ENCODE measurements at places on chromosomes 6 and 20.
A peak's percentile ranks its signal among the peaks of the same experiment; 100 is the strongest.

GRCh38 chr6:127453845-127454619, 5.2 kb downstream of the KIAA0408 start:
- DNase-seq = no peak

GRCh38 chr6:21887231-21888185, 294.0 kb downstream of the SOX4 start:
- DNase-seq = no peak

- DNase-seq = no peak
Measured at GRCh38 chr6:65700561-65700960, 6.5 kb downstream of the EYS start.

- no peak for DNase-seq
Measured at GRCh38 chr6:18503593-18504231, 116.6 kb downstream of the RNF144B start.

DNA sequence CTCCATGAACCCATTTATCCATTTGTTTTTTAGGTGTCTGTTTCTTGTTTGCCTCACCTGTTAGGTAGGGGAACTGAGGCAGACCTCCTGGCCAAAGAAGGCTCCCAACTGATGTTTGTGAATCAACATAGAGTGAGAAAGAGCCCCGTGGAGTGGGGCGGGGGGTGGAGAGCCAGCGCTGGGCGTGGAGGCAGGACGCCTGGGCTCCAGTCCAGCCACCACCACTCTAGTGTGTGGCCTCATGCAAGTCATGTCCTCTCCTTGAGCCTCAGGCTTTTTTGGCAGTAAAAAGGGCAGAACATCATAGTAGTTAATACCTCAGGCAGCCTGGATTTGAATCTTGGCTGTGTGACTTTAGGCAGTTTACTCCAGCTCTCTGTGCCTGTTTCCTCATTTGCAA, 42.2 kb upstream of the SCRT2 start:
- DNase-seq = no peak

GRCh38 chr20:49727478-49727877, 13.8 kb upstream of the B4GALT5 start:
- DNase-seq = no peak

GRCh38 chr20:34546751-34547181, 11.8 kb upstream of the MAP1LC3A start:
- no peak for DNase-seq

GRCh38 chr20:30376767-30377658, 880.5 kb upstream of the DEFB115 start:
- peak; percentile 95 for DNase-seq

GRCh38 chr6:19382676-19383075, 454.5 kb upstream of the ID4 start:
- no peak for DNase-seq

DNA sequence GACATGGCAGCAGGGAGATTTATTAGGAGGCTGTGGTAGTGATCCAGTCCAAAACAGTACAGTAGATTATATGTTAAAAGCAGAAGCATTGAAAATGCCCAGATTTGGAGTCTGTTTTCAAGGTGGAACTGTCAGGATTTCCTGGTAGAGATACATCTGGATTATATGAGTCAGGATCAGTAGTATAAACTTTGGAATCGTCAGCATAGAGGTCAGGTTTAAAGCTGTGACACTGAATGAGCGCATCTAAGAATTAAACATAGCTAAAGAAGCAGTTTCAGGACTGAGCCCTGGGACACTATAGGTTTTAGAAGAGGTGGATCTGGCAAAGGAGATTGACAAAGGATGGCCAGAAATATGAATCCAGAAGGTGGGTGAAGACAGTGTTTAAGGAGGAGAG, 60.4 kb downstream of the RNF144B start:
- DNase-seq = no peak

GRCh38 chr20:1061484-1062221, 56.7 kb upstream of the PSMF1 start:
- DNase-seq = no peak

DNA sequence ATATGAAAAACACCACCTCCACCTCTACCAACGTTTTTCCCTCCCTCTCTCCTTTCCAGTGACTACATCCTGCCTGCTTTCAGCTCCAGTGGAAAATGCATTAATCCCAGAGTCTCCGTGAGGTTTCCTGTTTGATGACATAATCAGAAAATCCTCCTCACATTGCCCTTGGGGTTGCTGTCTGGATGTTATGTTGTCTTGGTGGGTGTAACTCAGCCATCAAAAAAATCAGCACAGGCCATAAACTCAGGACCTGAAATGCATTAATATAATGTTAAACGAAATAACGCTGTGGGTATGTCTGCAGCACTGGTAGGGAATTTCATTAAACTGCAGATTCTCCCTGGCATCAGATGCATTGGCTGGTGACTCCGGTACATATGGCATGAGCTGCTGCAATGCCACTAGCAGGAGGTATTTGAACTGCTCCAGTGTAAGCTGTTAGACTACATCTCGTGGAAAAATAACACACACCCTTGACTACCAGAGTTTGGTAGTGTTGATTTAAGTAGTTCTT, 297.8 kb downstream of the PRL start:
- DNase-seq = no peak

- peak; percentile 79 for DNase-seq
Measured at GRCh38 chr6:169724494-169725124, at the start of gene PHF10. Gene PHF10 (minus strand): TSS chr6:169724500. CDS start chr6:169723931, 569 bp downstream.

DNA sequence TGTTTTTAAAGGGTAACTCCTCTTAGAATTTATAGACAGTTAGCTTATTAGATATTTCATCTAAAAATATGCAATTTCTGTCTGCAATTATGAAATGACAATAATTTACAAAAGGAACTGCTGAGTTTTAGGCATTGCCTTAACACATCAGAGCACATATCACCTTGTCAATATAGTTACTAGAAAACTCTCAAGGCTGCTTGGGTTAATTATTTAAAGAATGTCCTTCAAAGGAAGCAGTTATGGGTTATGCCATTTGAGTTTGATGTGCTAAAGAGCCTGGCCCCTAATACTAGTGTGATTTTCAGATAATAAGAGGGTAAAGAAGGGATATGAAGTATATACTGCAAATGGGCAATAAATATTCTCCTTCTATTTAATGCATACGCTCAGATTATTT, 192.5 kb downstream of the EPHA7 start:
- no peak for DNase-seq

DNA sequence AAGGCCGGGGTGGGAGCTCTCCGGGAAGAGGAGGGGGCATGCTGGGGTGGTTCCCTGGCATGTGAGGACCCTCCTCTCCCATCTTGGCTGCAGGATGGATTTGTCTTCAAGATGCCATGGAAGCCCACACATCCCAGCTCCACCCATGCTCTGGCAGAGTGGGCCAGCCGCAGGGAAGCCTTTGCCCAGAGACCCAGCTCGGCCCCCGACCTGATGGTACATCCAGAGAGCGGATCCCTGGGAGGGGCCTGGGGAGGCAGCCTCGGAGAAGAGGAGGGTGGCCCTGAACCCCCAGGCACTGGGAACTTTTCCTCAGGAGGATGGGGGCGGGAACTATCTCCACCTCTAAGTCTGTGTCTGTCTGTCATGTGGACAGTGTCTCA, 4.8 kb downstream of the CDC25B start:
- no peak for DNase-seq

DNA sequence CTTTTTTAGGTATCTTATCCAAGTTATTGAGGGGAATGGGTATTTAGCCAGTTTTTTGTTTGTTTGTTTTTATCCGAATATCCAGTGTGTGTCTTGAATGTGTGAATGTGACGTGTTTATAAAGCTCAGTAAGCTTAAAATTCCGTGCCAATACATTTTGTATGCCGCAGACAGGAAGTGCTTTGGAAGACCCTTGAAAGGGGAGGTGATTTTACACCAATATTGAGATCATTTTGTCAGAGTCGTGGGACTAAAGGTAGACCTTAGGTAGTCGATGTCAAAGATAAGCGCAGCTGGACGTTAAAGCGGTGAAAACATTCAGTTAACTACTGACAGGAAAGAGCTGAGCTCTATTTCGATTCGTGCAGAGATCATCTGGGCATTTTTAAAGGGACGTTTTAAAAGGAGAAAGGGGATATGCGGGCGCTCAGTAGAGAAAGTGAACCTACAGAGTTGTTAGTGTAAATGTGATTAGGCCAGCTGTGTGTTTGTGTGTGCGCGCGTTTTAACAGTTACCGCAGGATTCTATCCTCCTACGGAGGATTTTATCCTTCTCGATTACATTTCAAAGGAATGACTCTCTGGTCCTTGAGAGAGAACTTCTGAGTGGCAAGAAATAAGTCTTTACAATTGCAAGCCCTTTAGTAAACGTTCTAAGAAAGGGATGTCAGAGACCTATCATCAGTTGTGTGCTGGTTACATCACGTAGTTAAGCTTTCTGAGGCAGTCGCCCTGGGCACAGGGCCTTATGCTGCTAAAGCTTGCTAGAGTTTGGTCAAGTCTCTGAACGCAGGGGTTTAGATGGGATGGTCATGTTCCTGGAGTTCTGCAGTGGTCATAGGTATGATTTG, 625 bp upstream of the ECHDC1 start:
- no peak for DNase-seq

DNA sequence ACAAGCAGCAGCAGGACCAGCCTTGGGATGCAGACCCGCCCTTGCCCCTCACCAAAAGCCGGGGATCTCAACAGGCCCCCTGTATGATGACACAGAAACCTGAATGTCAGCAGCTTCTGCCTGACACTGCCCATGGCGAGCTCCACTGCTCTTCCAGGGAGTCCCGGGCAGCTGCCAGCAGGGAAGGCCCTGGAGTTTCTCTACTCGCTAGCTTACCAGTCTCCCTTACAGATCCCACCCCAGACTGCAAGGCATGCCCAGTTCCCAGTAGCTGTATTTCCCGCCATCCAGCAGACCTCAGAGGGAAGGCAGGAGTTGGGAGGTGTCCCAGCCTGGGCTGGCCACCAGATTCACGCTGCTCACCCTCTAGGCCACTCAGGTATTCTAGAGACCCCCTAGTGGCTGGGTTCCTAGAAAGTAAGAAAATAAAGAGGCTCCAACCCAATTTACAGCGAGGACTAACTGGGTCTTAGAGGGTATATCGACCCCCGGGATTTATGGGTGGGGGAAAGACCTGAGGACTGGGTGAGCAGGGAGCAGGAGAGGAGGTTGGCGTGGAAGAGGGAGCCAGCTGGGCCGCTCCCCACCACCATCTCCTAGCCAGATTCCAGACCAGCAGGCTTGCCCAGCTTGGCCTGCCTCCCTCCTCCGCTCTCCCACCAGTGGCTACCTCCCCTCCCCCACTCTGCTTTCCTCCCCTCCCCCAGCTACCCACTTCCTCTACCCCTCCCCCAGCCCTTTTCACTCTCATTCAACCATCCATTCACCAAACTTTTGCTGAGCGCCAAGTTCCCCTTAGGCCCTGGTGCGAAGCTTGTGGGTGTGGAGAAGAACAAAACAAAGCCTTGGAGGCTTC, 9.7 kb upstream of the HMGA1 start:
- DNase-seq = no peak

GRCh38 chr6:163253556-163254213, 160.8 kb upstream of the QKI start:
- DNase-seq = no peak

DNA sequence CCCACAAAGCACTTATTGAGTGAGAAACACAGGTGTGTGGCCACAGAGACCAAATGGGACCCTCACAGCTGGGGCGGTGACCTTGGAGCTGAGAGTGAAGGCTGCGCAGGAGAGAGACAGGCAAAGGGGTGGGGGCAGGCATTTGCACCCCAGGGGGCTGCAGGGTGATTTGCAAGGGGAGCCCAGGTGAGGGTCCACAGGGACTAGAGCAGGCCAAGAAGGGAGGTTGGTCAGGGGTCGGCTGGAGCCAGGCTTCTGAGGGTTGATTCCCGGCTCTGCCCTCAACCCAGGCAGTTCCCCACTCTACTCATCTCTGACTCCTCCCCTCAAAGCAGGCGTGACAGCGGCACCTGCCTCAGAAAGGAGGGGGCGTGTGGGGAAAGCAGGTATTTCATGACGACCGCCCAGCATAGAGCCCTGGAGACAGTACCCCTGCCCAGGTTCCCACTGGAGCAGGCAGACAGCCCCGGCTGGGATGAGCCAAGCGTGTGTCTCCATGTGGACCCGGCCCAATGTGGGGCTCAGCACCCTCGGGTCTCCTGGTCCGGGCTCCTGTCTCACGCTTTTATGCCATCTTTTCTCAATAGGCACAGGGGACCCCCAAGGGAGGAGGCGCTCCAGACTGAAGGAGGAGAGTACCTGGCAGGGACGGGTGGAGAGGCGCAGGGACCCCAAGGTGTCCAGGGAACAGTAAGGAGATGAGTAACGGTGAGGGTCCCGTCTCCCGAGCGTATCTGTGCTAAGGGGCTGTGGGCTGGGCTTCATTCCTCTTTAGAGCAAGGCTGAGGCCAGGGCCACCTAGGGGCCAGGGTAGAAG, 3.1 kb upstream of the MRGBP start:
- no peak for DNase-seq

DNA sequence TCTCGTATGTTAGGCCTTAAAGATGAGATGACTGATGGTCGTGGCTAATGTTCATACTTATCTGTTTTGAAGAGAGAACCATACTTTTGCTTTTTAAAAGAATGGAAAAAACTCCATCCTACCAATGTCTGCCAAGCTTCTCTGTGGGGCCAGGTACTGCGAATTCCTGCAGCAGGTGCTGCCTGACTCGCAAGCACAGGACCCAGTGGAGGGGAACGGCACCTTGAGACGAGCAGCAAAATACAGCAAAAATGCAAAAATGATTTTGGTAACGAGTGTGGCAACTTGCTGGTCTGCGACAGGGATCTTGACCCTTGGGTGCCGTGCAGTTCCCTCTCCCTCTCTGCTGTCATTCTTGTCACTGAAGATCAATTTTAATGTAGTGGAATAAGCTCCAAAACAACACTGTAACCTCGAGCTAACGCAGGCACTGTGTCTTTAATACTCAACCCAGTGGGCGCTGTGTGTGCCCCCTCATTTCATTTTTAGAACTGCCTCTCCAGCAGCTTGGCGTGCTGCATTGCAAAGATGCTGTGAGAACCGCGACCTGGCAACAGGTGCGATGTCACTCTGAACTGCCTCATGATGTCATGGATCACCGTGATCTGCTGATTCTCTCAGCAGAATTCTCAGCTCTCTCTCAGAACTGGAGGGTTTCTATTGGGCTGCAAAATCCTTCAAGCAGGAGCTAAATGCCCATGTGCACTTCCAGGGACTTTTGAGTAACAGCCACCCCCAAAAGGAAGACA, 51.6 kb downstream of the RAMACL start:
- no peak for DNase-seq

GRCh38 chr20:63955281-63955826, 862 bp downstream of the UCKL1 start:
- DNase-seq = no peak

DNA sequence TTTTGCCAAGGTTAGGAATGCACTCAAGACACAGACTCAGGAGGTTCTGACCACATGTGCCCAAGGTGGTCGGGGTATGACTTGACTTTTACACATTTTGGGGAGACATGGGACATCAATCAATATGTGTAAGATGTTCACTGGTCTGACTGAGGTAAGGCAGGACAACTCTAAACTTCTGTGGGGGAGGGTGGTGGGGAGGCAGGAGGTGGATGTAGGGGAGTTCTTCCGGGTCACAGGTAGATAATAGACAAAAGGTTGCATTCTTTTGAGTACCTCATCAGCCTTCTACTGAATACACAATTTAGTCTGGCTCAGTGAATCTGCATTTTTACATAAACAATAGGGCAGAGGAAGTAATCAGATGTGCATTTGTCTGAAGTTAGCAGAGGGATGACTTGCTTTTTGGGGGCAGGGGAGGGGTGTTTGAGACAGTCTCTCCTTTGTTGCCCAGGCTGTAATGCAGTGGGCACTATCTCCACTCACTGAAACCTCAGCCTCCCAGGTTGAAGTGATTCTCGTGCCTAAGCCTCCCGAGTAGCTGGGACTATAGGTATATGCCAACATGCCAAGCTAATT, 10.9 kb downstream of the ECHDC1 start:
- DNase-seq = no peak

Data from stimulated activated effector memory CD8-positive, alpha-beta T cell treated with anti-CD3 and anti-CD28 coated beads, Interleukin-12 subunit alpha, Interleukin-12 subunit beta, amount 100 ng/mL, for 72 hours (primary cell).